HL-60 (cell line): ENCODE measurements at places on chromosomes 12 and 14.
A peak's percentile ranks its signal among the peaks of the same experiment; 100 is the strongest.

- DNase-seq, result no peak
Measured at GRCh38 chr12:57218030-57218853, 1.6 kb downstream of the NXPH4 start.

DNA sequence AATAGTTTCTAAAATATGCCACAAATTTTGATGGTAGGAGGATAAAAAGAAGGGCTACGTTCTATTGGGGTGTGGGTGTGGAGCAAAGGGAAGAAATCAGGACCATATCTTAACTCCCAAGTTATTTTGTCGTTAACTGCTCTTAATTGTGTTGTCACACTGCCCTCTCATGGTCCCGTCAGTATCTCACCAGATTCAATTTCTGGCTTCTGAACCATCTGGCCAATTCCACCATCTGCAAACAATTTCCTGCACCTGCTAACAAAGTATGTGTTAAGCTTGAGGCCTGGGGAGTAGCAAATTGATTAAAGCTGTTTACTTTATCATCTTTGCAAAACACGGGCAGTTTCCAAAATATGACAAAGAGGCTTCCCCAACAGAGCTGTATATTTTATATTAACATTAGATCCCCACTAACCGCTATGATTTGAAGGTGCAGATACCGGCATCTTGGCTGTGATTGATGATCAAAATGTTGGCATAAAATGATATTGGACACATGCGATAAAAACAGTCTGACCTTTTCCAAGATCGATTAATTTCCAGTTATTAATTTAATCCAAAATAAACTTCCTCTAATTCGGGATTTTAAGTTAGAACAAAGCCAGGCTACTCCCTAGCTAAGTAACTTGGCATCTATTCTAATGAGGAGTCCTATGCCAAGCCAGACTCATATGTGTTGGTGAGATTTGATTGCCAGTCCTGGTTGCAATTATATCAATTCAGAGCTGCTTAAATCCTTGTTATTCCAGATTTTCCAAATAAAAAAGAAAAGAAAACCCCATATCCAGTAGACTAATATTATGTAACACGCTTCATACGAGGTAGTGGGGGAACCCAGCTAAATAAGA, 6.9 kb upstream of the DNM1L start:
- peak; percentile 62 for DNase-seq

DNA sequence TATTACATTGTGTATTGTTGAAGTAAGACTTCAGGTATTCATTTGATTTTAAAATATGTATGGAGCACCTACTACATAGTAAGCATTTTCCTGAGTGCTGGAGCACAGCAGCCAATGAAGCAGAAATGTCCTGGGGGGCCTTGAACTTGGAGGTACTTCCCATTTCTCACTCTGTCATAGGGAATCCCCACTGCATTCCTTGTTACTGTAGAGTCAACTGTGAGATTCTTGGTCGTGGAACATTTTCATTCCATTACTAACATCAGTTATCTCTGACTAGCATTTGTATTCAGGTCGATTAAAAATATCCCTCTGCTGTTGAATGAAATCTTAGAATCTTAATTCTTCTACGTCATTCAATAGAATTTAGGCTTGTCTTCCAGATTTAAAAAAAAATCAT, 66.7 kb downstream of the PDE3A start:
- DNase-seq, result no peak

GRCh38 chr12:92436856-92437255, 265.9 kb upstream of the PLEKHG7 start:
- DNase-seq, result no peak

- no peak for DNase-seq
Measured at GRCh38 chr14:54808326-54809161, 94.1 kb downstream of the GCH1 start.

GRCh38 chr12:119780786-119781434, 96.2 kb downstream of the CIT start:
- DNase-seq, result no peak

- no peak for DNase-seq
Measured at GRCh38 chr12:124751654-124752355, 111.9 kb downstream of the SCARB1 start.

GRCh38 chr14:100083706-100084105, 18.5 kb downstream of the EVL start:
- DNase-seq, result no peak

DNA sequence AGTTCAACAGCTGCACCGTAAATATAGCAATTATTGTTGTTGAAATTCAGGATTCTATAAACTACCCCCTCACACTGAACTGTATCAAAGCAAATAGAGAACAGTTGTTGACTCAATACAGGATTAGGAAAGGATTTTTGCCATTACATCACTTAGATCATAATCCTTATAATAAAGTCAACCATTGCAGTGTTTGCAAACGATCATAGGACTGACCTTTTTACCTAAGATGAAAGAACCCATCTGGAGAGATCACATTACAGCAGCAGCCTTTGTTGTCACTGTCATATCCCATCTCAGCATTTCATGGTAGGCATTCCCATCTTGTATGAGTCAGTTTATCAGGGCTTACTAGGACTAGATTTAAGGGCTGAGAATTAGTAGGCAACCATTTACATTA, 96.1 kb downstream of the IPO8 start:
- no peak for DNase-seq
